ENCODE measurements at places on chromosomes 6 and 20.

DNA sequence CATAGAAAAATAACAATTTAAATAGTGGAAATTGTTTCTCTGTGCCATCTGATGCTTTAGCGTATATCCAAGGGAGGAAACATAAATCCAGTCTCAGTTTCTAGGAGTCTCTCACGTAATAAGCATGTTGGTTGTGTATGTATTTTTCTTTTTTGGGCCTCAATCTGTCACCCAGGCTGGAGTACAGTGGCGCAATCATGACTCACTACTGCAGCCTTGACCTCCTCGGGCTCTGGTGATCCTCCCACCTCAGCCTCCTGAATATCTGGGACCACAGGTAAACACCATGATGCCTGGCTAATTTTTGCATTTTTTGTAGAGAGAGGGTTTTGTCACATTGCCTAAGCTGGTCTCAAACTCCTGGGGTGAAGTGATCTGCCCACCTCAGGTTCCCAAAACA lies 78.6 kb upstream of the PLN start:
- DNase-seq = no peak

GRCh38 chr6:36912030-36912454 lies 26.3 kb downstream of the C6orf89 start:
- no peak for DNase-seq

- DNase-seq = no peak
Measured at GRCh38 chr20:53284256-53284655, 309.4 kb downstream of the ZNF217 start.

DNA sequence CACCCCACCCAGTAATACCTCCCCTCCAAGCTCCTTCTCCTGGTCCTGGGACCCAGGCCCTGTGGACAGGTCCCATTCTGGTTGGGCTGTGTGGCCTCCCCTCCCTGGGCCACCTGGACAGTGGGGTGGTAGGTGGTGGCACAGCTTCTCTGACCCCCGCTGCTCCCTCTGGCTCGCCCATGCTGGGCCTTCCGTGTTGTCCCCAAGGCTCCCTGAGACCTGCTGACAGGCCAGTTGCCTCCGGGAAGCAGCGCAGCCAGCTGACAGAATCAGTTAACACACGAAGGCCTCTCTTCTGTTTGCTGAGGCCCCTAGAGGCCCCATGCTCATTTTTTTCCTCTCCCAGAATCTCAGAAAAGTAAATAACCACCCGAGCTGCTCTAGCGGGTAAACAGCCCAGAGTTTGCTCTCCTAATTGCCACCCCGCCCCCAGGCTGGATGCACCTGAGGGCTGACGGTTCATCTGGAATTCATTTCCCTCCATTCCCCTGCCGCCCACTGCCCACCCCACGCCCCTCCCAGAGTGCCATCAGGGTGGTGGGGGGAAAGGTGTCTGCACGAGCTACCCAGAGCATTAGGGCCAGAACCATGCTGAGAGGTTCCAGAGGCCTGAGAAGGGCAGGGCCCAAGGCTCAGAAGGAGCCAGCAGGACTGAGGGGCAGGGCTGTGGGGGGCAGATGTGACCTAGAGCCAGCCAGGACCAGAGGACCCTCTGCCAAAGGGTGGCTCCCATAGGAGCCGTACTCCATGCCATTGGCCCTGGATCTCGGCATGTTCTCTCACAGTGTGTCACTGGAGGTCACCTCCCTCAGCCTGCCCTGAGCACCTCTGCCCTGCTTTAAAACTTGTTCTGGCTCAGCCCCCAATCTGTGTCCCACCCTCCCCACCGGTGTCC lies 157.5 kb downstream of the GRM4 start:
- DNase-seq = peak; percentile 55

GRCh38 chr20:46078954-46079353 lies 10.8 kb downstream of the NCOA5 start:
- DNase-seq = no peak

DNA sequence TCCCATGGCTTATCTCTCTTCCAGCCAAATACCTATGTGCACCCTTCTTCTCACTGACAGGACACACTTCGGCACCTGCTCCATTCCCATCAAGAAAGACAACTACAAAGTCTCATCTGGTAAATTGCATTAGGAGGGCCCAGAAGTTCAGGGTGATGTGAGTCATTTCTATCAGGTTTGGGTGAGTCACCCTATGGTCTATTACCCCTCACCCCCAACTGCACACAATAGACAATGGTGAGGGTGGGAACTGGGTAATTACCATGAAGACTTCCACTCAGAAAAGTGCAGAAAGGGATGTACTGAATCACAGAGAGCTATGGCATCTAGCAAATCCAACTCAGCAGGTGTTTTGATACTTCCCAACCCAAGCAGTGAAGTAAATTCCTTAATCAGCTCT lies 54.8 kb downstream of the OPN5 start:
- no peak for DNase-seq

GRCh38 chr20:49888212-49889000 lies 26.9 kb downstream of the SPATA2 start:
- DNase-seq = peak; percentile 60

- no peak for DNase-seq
Measured at GRCh38 chr6:120816794-120817193, 517.5 kb downstream of the TBC1D32 start.

DNA sequence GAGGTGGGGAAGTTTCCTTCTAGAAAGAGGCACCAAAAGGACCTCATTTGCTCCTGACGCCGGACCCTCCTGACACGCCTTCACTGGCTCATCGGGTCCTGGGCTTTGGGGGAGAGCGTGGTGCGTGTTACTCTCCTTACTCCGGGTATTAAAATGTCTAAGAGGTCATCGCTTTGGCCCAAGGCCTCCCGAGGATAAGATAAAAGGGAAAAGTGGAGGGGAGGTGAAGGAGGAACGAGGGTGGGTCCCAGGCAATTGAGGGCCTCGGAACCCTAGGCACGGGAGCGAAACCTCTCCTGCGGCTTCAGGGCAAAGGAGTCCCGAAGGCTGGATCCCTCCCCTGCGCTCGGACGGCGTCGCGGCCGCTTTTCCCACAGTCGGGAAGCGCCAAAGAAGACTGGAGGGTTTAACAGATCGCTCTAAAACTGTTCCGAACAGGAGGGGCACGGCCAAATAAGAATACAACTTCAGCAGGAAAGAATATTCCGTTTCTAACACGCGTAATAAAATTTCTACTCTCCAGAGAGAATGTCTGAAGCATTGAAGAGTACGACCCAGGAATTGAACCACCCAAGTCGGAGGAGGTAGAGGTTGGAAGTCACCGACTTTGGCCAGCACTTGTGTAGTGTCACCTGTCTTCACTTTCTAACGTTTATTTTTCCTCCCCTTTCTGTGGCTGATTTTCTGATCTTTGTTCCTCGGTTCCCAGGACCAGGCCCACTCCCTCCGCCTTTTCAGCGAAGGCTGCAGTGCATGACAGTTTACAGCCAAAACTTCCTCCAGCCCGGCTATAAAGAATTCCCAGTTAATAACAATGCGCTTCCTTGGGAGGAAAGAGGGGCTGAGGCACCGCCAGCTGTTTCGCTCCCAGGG lies 2.1 kb upstream of the TBXT start:
- DNase-seq = no peak

DNA sequence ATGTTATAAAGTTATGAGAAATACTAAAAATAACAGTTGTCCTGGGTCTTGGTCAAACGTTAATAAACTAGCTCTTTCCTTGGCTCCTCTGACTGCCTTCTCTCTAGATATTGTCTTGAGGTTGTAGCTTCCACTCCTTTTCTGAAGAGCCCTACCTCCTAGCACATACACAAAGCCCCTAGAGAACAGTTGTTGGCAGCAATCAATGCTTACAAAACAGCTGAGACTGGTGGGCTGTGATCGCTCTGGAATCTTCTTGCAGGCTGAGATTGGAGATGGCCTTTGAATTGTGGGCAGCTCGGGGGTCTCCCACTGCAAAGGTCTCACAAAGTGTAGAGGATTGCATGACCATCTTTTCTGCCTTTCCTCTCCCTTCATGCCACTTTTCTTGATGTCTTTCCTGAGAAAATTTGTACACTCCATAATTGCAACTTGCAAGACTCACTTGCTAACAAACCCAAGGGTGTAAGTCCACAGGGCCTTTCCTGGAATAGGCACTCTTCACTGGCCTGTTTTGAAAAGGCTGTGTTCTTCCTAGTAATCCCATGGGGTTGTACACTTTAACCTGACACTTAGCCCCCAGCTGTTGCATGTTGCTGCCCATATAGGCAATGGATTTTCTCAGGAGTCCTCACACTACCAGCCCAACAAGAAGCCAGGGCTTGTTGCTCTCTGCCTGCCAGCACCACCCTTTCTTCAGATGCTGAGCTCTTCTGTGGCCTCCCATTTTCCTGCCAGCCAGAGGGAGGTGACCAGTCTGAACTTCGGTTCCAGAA lies 99.9 kb downstream of the TCP11 start:
- no peak for DNase-seq

DNA sequence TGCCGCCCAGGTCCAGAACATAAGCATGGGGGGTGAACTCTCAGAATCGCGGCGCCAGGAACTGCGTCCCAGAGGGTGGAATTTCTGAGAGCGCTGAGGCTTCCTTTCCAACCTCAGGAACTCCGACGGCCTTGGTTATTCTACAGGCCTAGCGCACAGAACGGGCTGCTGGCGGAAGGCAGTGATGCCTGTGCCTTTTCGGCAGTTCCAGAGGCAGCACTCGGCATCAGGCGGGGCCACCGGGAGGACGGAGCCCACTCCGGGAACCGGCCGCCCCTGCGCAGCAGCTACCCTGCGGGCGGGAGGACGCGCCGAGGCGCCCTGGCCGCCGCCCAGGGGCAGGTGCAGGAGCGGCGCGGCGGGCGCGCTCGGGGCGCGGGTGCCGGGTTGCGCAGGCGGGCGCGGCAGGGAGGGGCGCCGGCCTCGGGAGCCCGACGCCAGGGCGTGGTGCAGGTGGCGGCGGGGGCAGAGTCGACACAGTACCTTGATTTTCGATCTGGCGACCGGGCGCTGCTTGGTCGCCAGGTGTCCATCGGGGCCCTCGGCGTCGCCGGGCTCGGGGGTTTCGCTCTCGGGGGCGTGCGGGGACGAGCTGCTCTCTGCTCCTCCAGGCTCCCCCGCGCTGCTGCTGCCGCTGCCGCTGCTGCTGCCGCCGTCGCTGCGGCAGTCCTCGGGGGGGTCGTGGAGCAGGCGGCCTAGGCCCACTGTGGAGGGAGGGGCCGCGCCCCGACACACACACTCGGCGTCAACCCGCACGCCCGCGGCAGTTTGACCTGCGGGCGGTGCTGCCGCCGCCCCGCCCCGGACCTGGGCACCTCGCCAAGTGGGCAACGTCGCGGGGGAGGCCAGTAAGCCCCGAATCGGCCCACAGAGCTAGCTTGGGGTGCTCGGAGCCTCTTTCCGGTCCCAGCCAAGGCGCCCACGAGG lies 1.3 kb downstream of the OVOL2 start:
- peak; percentile 81 for DNase-seq

DNA sequence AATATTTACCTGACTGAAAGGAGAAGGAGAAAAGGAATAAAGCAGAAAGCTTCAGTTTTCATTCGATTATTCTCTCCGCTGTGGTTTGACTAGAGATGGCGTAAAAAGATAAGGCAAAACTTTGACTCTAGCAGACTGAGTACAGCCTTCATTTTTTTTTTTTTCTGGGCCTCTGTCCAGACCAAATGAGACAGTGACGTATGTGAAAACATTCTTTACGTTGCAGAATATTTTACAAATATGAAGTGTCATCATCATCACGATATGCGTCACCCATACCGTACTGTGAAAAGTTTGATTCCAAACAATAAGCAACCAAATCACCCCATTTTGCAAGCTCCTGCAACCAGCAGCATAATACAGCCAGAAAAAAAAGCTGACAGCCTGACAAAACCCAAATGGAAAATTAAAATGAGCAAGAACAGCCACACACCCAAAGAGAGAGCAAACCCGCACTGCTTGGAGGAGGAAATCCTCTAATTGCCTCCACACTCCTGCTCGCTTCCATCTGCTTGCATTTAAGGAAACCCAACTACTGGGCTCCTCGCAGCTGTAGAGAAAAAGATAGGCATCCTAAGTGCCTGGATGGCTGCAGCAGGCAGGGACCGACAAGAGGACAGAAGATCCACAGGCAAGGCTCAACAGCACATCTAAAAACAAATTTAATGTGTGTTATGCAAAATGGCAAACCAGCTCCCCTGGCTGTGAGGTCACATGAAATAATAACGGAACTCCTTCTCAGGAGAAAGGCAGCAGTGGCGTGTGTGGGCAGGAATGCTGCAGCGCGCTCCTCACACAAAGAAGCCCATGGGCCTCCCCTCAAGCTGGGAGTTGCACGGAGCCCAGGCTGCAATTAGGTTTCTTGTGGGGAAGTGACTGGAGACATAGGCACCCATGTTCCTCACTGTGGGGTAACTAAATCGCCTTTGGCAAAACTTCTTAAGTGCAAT lies 113.1 kb downstream of the FYN start:
- DNase-seq = no peak

- no peak for DNase-seq
Measured at GRCh38 chr6:13841936-13842335, 27.6 kb upstream of the MCUR1 start.

DNA sequence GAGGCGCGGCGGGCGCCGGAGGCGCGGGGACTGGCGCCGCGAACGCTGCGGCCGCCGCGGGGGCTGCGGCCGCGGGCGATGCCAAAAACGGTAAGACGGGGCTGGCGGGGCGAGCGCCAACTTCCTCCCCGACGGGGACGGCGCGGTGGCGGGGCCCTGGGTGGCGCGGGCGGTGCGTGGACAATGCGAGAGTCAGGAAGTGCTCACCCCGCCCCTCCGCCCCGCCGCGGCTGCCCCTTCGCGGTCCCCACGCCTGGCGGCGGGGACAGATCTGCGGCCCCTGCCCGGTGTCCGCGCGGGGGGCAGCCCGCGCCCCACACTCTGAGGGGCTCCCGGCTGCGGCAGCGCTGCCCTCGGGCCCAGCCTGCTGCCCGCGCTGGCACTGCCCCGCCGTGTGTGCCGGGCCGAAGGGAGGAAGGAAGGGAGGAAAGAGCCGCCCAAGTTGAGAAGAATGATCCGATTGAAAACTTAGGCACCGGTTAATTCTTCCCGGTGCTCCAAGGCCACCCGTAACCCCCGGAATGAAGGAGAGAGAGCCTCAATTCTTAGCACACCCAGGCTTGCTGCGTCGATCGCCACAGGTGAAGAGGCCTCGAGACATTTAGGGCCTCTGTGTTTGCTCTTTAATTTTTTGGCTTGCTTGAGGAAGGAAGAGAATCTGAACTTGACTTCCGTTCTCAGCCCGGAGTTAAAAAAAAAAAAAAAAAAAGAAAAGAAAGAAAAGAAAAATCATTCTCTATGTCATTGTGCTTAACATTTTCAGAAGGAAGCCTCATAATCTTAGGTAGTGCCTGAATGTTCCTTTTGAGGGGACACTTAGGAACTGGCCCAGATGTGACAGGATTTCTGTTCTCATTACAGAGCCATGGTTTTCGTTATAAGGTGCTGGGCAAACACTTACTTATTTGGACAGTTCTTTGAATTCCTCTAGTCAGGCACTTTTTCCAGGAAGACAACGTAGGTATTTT lies 982 bp downstream of the HECA start:
- peak; percentile 78 for DNase-seq

DNA sequence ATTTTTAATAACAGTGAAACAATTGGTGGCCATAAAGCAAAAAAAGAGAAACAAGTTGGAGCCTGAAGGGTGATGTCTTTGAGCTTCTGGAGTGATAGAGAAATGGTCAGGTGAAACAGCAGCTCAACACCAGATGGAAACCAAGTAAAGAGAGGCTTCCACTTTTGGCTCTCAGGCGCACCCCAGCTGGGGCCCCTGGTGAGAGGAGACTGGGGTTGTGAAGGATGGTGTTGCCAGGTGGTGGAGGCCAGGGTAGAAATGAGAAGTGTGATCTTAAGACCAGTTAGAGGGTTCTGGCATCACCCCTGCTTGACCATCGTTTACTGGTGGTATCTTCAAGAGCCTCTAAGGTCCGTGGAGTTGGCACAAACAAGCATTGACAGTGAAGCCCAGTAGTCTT lies 126.0 kb upstream of the AKIRIN2 start:
- DNase-seq = no peak

Measured in transverse colon (tissue), 4 donors.